ENCODE measurements at places on chromosomes 16 and 17.

GRCh38 chr16:69397821-69398521 is 12.2 kb upstream of the TERF2 start:
- DNase-seq: peak; percentile 53

- peak; percentile 29 for DNase-seq
Measured at GRCh38 chr17:63774969-63775265, 947 bp downstream of the DDX42 start.

DNA sequence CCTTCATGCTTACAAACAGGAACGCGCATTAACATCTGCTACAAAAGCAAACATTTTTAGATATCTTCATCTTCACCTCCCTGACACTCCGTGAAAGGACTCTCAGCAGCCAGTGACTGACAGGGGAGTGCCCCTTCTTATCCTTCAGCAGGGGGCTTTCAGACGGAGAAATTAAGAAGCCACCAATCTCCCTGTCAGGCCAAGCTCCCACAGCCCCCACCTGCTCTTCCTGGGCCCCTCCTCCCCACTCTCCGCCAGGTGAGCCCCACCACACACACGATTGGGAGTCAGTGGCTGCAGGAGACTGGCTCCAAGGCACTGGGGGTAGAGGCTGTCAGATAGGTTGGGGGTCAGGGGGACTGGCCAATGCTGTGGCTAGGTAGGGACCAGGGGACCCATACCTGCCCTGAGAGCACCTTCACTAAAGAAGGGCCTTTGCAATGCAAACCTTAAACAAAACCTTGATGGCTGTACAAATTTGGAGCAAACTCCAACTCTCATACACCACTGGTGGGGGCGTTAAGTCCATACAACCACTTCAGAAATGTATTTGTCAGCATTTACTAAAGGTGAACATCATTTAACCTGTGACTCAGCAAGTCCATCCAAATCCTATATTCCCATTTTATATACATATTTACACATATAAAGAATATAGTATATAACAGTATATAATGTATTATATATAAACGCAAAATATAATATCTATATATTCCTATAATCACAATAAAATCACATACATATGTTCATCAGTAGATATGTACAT is 232.2 kb downstream of the ZNF423 start:
- DNase-seq: no peak

- DNase-seq: no peak
Measured at GRCh38 chr17:28115046-28115445, 72.6 kb downstream of the NLK start.

DNA sequence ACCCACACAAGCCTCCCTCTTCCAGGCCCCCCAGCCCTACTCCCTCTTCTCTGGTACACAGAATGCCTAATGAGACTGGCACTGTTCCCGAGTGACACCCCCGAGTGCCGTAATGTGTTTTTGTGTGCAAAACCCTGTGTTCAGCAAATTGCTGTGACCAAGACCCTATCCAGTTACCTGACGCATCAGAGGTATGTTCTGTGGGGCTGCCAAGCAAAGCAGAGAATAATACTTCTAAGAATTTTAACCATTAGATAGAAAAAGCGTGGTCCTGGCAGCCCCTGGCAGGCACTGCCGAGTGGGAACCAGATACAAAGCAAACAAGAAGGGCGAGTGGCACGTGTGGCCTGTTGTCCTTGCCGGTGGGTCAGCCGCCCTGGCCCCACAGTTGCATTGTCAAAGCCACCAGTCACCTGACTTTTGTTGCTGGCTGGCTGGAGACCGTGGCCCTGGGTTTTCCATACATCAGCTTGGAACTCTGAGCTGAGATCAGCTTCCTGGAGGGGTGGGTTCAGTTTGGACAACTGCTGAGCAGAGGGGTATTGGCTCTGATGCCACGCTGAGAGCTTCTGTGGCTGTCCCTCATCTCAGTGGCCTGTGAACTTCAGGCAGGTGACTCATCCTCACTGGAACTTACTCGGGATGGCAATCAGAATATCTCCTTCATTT is 69.1 kb upstream of the BRD7 start:
- no peak for DNase-seq

DNA sequence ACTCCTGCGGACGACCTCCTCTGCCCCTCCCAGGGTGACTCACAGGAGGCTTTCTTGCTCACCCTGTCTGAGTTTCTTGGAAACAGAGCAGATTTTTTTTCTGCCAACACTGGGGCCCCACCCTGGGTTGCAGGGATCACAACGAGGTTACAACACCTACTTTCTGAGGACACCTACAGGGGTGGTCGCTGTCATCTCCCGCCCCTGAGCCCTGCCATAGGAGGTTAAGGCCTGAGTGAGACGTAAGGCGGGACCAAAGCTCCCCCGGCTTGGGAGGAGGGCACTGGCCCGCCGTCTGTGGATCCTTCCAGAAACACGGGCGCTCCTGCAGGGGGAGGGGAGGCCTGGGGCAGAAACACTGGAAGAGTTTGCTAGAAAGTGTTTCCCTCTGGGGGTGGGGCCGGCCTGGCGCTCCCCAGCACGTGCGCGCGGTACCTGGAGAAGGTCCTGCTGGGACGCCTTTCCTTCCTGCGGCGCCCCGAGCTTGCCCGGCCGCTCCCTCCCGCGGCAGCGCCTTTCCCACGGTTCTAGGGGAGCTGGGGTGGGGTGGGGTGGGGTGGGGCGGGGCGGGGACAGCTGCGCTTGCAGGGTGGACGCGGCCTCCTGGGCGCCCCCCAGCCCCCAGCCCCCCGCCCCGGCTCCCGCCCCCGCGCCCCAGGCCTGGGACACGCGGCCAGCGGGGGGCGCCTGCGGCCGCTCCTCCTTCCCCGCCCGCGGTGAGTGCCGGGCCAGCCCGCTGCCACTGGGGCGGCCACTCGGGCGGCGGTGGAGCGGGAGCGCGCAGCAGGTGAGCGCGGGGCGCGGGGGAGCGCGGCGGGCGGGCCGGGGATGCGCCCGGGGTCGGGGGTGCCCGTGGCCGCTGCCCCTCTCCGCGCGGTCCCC is 20.7 kb upstream of the ADCY7 start:
- DNase-seq: no peak

GRCh38 chr16:28821874-28822519 is 802 bp upstream of the ATXN2L start:
- DNase-seq: no peak
